ENCODE measurements at places on chromosomes 2 and 18. TPM values are rescaled to one million over a fixed set of nuclear protein-coding genes. Genes with fewer than 3 reads are reported as not detected.

Gene FOXD4L1
- not detected for polyA plus RNA-seq

Gene PLEKHB2
- 44.0 TPM for polyA plus RNA-seq

Gene PCARE
- not detected for polyA plus RNA-seq

Gene PLCL1
- not detected for polyA plus RNA-seq

Gene GBX2
- polyA plus RNA-seq: 0.38 TPM

Gene MFSD2B
- polyA plus RNA-seq: 0.33 TPM

DNA sequence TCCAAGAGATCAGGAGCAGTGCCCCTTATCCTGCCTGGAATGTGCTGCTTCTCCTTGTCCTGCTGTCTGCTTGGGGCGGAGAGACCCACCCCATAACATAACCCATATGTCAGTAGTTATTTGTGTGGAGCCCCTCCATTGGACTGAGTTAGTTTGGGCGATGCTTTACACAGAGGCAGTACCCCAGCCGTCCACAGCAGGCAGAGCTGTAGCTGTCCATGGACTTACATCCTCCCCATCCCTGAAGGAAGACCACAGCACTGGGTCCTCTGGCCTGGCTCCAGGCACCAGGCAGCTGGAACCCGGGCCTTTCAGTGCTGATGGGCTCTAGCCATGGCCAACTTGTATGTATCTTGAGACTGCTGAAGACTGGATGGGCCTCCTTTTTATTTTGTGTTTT lies 20.3 kb downstream of the GKN2 start:
- no peak for DNase-seq

DNA sequence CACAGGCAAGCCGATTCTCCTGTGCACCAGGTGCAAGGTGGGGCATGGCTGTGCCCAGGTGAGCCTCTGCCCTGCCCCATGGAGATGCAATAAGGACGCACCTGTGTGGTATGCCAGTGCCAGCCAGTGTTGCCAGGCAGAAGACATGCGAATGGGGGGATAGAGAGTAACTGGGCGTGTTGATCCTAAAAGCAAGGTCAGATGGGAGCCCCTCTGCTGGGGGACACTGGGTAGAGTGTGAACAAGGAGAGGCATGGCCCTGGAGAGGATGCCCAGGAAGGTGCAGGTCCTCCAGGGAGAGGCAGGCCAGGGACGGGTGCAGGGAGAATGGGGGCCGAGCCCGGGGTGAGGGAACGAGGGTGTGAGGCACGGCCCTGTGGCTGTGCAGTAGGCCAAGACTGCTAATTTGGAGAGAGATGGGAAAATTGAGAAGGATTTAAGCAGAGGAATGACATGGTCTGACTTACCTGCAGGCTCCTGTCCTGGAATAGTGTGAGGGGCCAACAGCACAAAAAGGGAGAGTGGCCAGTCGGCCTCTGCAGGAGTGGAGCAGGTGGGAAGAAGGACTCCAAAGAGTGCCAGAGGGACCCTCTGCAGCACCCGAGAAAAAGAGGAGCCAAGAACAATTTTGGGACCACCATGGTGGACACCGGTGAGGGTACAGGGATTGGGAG lies 690.4 kb upstream of the HS6ST1 start:
- no peak for DNase-seq

DNA sequence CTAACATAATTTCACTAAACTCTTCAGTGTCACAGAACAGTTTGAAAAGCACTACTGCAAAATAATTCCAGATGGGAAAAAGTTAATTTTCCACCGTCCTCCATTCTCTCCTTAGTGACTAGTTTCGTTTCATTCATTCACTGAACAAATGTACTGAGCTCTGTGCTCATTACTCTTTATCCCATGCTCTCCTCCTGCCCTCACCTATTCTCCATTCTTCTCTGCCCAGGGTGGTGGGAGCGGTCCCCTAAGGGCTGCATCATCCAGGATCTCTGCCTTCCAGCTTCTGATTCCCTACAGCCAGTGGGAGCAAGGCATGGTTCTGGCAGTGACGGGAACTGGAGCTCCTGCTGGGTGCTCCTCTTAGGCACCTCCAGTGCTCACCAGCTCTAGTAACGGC lies 133.9 kb upstream of the TLK1 start:
- no peak for DNase-seq

DNA sequence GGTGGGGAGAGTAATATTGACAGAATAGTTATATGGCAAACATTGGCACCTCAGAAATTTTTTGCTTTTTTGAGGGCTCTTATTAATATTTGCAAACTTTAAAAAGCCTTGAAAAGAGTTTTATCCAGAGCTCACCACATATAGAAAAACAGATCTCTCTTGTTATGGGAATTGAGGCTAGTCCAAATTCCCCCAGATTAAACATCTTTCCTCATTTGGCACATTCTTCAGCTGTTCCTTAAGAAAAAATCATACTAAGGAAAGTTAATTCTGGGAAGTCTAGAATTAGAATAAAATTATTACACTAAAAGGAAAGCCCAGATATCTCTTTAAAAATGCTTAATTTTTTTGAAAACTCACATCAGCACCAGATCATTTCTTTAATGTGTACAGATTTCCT lies 5.6 kb downstream of the TFPI start:
- DNase-seq: no peak

GRCh38 chr2:94956797-94957391 lies 68.6 kb upstream of the MAL start:
- DNase-seq: peak; percentile 60

GRCh38 chr2:145845207-145845894 lies 1325.4 kb upstream of the ZEB2 start:
- DNase-seq: no peak

DNA sequence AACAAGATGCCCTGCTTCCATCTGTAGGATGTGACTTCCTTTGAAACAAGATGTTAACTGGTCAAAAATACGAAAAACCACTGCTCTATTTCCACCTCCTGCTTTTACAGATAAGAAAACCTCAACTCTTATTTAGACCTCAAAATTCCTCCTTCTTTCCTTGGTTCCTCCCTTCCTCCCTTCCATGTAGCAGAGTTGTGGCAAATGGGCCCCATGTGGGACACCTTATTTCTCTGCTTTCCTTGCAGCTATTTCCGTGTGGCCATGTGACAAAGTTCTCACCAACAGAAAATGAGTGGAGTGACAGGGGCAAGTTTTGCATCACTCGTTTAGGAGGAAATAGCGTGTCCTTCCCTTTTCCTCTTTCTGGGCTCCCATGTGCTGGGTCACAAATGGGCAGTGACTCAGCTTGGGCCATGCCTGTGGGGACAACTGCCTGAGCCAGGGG lies 69.4 kb upstream of the SMAD2 start:
- no peak for DNase-seq

- DNase-seq: no peak
Measured at GRCh38 chr2:138177693-138178092, 213.4 kb downstream of the HNMT start.

GRCh38 chr2:198499539-198499938 lies 695.1 kb downstream of the PLCL1 start:
- no peak for DNase-seq

DNA sequence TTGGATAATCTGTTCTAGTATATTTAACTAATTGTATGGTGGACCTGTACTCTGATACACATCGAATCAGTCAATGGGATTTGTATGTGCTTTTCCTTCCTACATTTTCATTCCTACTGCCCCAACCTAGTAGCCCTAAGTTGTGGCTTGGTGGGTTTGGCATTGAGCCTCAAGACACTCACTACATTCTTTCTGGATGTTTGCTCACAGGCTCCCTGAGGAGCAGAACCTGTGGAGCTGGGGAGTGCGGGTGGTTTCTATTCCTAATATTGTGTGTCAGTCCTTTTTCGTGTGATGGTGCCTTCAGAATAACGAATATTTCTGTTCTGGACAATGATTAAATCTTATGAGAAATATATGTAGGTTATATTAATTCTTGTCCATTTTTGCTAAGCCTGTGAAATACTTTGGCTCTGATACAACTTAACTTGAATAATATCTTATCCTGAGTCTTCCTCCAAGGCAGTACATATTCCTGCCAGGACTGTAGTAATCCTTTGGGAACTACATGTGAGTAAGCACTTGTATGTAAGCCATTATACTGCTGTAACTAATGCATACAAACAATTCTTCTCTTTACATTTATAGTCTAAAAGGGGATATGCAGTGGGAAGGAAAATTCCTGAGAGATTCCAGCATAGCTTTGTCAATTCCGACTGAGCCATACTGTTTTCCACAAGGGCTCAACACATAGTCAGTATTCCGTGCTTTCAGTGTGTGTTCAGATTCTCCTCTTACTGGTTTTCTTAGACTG lies 150.6 kb downstream of the AGPS start:
- DNase-seq: no peak

DNA sequence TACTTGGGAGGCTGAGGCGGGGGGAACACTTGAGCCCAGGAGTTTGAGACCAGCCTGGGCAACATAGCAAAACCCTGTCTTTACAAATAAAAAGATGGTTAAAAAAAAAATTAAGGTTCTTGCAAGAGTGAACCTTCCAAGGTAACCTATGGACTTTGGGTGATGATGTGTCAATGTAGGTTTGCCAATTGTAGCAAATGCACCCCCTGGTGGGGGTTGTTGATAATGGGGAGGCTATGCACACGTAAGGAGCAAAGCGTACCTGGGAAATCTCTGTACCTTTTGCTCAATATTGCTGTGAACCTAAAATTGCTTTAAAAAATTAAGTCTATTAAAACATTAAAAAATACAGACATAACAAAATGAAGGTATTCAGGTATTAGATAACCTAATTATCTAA lies 70.4 kb downstream of the CWC22 start:
- peak; percentile 23 for DNase-seq

DNA sequence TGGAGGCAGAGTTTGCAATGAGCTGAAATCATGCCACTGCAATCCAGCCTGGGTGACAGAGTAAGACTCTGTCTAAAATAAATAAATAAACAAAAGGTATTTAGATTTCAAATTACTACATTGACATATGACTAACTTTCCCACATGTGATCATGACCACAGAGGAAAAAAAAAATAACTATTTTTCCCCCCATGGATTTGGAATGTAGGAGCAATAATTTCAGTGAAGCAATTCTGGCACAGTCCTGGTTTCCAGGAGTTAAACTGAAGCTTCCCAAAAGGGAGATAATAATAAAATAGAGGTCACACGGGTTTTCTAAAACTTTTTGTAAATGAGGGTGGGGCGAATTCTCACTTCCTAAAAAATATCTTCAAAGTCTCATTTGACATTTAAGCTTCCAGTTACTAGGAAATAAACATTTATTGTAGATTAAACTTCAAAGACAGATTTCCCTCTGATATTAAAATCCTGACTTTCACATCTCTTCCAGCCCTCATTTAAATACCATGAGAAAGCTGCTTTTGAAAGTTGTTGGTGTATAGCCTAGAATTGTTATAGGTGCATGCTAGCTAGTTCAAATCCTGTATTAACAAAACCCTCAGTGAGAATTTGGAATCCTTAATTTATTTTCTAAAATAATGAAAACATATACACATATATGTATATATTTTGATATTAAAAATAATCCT lies 20.7 kb downstream of the SLC19A3 start:
- DNase-seq: no peak

- no peak for DNase-seq
Measured at GRCh38 chr18:78323453-78324197, 656.0 kb upstream of the SALL3 start.

DNA sequence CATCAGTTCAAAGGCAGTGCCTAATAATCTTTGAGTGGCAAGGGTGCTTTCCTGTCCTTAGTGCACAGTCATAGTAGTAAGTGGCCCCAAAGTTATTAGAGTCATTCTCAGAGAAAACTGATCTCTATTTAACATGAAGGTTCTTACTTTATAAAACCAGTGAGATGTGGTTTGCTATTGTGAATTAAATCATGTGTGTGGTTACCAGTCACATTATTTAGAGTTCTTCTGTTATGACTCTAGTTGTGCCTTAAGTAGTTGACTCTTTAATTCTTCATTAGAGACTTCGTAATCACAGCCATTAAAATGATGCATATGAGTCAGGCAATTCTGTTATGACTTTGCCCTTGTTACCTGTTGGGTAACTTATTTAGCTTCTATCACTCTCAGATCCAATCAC lies 1392.9 kb upstream of the ACVR2A start:
- no peak for DNase-seq

DNA sequence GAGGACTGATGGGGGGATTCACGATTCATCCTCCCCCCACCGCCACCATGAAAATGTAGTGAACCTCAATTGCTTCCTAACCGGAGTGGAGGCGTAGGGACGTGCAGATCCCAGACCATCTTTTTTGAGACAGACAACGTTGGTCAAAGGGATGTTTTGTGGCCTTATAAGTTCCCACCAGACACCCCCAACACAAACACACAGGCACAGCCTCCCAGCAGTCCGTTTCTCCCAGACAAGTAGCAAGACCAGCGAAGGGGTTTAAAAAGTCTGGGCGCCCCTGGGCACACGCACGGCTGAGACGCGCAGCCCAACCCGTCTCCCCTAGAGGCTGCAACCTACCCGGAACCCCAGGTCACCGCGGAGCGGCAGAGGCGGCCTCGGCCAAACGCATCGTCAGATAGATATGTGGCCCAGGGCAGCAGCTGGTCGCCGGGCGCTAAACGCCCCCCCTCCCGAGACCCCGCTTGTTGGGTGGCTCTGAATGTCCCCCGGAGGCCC lies 1.3 kb downstream of the GBX2 start:
- DNase-seq: no peak

DNA sequence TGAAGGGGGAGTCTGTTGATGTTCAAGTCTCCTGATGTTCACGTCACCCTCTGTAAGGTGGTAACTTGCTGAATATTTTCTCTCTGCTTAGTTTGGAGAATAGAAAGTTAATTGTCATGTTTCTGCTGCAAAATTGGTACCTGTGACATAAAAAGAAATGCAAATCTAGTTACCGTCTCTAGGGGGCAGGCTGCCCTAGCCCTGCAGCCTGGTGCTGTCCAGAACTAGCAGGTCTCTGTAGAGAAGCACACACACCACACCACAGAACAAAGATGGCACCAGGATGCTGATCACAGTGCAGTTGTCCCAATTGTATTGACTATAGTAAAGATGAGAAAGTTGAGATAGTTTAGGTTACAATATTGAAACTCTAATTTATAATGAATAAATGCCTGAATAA lies 47.0 kb downstream of the SLC9A4 start:
- DNase-seq: no peak

GRCh38 chr2:96153991-96154431 lies 8.8 kb upstream of the DUSP2 start:
- DNase-seq: no peak

DNA sequence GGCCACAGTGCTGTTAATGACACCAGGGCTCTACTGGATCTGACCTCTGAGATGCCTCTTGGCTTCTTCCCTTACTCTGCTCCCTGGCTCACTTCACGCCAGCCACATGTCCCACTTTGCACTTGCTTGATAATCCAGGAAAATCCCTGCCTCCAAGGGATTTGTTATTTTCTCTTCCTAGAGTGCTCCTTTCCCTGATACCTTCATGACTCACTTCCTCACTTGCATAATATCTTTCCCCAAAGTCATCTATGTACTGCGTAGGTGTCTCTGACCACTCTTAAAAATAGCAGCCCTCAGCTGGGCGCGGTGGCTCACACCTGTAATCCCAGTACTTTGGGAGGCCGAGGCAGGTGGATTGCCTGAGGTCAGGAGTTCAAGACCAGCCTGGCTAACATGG lies 572.3 kb downstream of the PLCL1 start:
- DNase-seq: no peak

- no peak for DNase-seq
Measured at GRCh38 chr2:9166579-9167377, 39.8 kb upstream of the ASAP2 start.

All from H1 (cell line).